Kidney (tissue), 22 donors: ENCODE measurements at places on chromosomes 4 and X.

GRCh38 chr4:37758226-37758625 lies 68.3 kb upstream of the PGM2 start:
- DNase-seq = peak; percentile 61
- no peaks in the 10 kb centered on the region for H3K27me3 ChIP-seq
- no peak overlapping the region for H3K4me3 ChIP-seq
- peaks cover 6% of the 10 kb centered on the region for H3K4me1 ChIP-seq

- H3K4me3 ChIP-seq = no peak overlapping the region
- H3K27me3 ChIP-seq = no peaks in the 10 kb centered on the region
- H3K4me1 ChIP-seq = no peaks in the 10 kb centered on the region
- no peaks in the 10 kb centered on the region for H3K36me3 ChIP-seq
- no peak overlapping the region for H3K27ac ChIP-seq
- DNase-seq = no peak
These were observed 1071.2 kb upstream of the ADGRL3 start for GRCh38 chr4:60128888-60129287.

DNA sequence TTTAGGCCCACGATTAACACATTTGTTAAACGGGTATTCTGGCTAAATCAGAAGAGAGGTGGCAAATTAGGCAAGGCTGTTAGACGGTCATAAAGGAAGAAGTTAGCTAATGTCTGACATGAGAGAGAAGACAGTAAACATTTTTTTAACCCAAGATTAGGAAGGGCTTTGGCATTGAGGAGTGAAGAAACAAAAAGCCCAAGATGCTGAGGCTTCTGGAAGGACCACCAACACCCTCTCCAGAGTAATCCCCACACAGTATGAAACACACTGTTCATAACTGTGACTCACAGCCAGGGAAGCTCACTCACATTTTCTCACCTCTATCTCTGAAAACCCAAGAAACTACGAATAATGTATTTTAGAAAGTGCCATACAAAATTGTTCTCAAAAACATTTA lies 127.6 kb downstream of the AMELX start:
- no peak overlapping the region for H3K27ac ChIP-seq
- H3K4me1 ChIP-seq = peaks cover 2% of the 10 kb centered on the region
- no peaks in the 10 kb centered on the region for H3K36me3 ChIP-seq
- H3K27me3 ChIP-seq = no peaks in the 10 kb centered on the region
- H3K4me3 ChIP-seq = no peak overlapping the region
- DNase-seq = no peak

DNA sequence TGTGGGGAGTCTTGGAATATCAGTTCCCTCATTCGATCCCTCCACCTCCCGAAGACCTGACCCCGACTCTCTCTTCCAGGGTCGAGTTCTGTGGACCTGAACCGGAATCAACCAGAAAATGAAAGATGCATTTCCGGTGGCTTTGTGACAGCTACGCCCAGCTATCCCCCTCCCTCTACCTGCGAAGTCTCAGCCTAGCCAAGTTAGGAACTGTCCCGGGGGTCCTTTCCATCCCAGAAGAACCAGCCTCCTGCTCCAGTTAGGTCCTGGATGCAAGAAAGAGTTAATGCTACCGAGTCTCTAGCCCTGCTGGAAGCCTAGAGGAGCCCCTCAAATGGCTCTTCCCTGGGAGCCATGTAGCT lies 13.4 kb upstream of the ETDC start:
- peak overlapping the region; percentile 29 for H3K4me3 ChIP-seq
- no peaks in the 10 kb centered on the region for H3K36me3 ChIP-seq
- no peak overlapping the region for H3K27ac ChIP-seq
- H3K4me1 ChIP-seq = no peaks in the 10 kb centered on the region
- no peaks in the 10 kb centered on the region for H3K27me3 ChIP-seq

DNA sequence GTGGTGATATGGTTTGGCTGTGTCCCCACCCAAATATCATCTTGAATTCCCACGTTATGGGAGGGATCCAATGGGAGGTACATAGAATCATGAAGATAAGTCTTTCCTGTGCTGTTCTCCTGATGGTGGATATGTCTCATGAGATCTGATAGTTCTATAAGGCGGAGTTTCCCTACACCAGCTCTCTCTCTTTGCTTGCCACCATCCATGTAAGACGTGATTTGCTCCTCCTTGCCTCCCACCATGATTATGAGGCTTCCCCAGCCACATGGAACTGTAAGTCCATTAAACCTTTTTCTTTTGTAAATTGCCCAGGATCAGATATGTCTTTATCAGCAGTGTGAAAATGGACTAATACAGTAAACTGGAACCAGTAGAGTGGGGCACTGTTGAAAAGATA lies 39.5 kb downstream of the HSD17B13 start:
- H3K27me3 ChIP-seq = no peaks in the 10 kb centered on the region
- H3K36me3 ChIP-seq = no peaks in the 10 kb centered on the region
- H3K4me1 ChIP-seq = no peaks in the 10 kb centered on the region
- no peak overlapping the region for H3K27ac ChIP-seq
